ENCODE measurements at places on chromosomes 3 and 15.

GRCh38 chr15:74709011-74709410 is 13.2 kb upstream of the EDC3 start:
- DNase-seq: no peak

- peak; percentile 65 for DNase-seq
Observed at GRCh38 chr3:32157600-32158264, 51.3 kb downstream of the GPD1L start.

GRCh38 chr3:24242012-24242698 is 252.5 kb downstream of the THRB start:
- DNase-seq: no peak

GRCh38 chr3:10335190-10335738 is 14.4 kb upstream of the SEC13 start:
- no peak for DNase-seq

DNA sequence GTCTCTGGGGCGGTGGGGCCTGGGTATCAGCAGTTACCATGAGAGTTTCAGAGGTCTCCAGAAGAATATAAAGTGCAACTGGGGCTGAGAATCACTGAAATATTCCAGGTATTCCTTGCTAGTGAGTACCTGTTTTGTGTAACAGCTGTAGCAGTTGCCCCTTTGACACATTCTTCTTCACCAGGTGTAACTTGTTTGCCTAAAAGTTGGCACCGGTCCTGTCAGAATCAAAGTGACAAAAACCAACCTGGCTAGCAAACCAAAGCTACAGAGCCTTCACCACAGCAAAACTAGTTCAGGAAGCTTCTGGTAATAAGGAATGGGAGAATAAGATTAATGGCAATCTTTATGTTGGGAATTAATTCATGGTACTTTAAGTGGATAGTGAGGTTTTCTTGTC is 296.0 kb downstream of the NAALADL2 start:
- DNase-seq: no peak

DNA sequence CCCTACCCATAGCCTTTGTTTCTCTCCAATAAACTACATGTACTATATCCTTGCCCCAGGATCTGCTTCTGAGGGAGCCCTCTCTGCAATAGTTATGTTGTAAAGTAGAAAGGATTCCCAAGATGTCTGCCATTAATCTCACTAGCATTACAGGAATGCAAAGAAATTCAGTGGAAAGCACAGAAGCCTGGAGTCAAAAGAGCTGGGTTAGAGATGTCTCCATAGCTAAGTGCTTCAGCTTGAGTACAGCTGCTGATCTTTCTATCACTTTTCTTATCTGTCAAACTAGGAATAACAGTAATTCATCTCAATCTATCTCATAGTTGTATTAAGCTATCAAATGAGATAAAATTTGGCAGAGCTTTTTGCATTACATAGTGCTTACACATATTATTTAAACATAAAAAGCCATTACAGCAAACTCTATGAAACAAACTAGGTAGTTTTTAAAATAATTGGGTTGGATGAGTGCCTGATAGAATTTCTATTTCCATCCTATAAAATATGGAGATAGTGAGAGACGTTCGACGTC is 799.5 kb upstream of the SEMA6D start:
- no peak for DNase-seq

DNA sequence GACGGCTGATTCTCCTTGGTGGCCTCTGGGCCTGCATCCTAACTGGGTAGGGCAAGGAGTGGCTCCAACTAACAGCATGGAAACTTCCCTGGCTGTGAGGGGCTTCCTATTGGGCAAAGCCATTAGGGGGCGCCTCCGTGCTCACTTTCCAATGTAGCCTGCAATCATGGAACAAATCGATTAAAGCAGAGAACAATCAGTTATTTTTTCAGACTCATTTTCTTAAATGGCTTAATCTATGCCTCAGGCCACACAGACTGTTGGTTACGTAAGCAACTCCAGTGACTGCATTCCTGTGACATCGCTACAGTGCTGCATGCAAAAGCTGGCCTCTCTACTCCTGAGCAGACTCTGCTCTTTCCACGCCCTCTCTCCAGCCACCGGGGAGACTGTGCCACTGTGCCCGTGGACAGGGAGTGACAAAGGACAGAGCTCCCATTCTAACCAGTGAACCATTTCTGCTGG is 278.9 kb downstream of the KLF13 start:
- peak; percentile 38 for DNase-seq

DNA sequence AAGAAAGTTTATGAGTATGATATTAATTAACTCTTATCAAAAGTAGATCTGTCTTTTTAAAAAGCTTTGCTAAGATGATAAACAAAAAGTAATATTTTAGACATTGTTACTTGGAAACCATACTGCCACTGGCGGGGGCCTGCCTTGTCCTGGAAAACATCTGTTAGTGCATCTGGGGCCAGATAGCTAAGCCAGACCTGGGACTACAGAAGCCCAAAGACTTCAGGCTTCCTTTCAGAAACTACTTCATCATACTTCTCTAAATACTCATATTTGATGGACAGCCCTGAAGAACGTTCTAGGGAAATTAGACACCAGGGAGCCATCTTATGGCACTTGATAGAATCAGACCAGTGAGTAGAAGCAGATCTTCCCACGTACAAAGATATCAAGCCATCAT is 795.4 kb upstream of the SEMA6D start:
- DNase-seq: no peak

GRCh38 chr15:27783678-27784077 is 315.4 kb downstream of the OCA2 start:
- DNase-seq: no peak

- DNase-seq: no peak
Observed at GRCh38 chr3:24435584-24435983, 59.1 kb downstream of the THRB start.

- DNase-seq: no peak
Observed at GRCh38 chr3:102020735-102021134, 171.4 kb downstream of the NFKBIZ start.

DNA sequence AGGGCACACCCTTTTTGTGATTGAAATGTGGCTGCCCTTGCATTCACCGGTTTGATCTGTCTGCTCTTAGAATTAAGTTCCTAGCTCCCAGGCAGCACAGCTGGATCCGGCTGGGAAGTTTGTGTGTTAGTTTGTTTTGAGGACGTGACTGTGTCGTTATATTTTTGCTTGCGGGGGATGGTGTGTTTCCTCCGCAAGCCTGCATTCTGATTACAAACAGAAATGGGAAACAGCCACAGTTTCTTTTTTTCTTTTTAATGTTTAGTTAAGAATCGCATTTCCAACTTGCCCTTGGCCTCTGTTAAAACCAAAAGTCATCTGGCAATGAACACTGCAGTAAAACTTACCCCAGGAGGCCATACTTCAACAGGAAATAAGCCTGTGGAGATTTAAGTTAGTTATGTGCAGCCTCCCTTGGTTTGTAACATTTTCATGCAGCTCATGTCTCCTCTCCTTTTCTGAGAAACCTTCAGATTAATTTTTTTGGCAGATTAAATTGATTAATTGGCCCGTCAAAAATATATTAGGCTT is 888 bp downstream of the TMOD3 start:
- DNase-seq: no peak

DNA sequence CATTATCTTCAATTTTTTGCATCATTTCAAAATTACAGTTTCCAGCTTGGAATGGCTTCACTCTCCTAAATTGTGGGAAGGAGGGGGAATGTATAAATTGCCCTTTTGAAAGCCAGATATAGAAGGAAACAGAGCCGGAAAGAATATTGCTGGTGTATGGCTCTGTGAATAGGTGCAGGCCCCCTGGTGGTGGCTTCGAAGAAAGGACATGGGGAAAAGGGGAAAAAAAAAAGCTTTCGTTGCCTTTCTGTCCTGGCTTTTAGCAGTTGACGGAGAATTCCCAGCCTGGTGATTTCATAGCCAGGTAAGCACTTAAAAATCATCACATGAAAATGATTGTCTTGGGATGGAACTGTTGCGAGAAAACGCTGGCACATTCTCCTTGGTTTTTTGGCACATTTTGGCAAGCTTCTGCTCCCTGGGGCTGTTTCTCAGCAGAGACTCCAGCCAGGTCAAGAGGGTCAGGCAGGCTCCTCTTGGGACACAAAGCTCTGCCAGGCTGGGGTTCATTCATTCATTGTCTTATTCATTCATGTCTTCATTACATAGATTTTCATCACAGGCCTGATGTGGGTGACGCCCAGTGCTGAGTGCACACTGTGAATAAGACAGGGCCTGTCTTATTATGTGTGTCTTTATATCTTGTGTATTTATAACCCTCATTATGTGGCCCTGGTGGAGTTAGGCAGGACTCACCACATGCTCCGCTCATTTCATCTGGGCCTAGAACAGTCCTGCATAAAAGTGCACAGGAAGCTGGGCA is 300.0 kb upstream of the TPM1 start:
- peak; percentile 78 for DNase-seq

GRCh38 chr15:100923902-100924301 is 4.7 kb downstream of the LRRK1 start:
- DNase-seq: no peak

- no peak for DNase-seq
Observed at GRCh38 chr3:194928227-194928626, 242.5 kb downstream of the FAM43A start.

DNA sequence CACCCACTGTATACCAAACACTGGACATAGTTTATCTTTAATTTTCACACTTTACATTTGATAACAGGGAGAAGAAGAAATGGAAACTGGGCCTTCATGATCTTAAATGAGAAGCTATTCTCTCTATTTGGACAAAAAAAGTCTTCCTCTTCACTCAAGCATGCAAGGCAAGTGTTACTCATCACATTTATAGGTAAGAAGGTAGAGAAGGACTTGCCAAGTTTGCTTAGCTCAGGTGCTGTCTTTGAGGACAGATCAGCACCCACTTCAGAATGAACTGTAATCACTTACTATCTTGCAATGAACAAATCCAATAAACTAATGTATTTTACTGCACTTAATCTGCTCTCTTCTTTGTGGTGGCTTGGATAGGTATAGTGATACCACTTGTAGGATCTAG is 1.1 kb upstream of the MYH15 start:
- DNase-seq: no peak

- no peak for DNase-seq
Observed at GRCh38 chr3:194095464-194095863, 40.5 kb upstream of the HES1 start.

DNA sequence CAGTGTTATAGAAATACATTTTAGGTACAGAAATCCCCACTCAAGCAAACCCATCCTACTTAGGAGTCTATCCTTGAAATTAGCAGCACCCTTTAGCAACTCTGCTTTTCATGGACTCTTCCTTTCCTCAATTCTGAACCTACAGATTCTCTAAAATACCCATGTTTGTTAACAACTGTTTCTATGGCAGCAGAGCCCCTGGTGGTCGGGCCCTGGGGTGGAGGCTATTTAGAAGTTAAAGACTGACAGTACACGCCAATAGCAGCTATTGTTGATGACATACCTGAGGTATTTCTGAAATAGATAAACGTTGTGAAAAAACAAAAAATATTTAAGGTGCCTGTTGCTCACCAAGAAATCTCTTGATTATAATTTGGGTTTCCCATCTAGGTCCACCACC is 23.4 kb upstream of the NRG4 start:
- no peak for DNase-seq

- DNase-seq: no peak
Observed at GRCh38 chr15:63605036-63605435, 7.8 kb downstream of the FBXL22 start.

- peak; percentile 5 for DNase-seq
Observed at GRCh38 chr15:96342406-96343112, 12.1 kb downstream of the NR2F2 start.

- peak; percentile 58 for DNase-seq
Observed at GRCh38 chr15:83978588-83978987, 257.0 kb upstream of the GOLGA6L4 start.

- no peak for DNase-seq
Observed at GRCh38 chr15:39937696-39938095, 3.8 kb downstream of the EIF2AK4 start.

GRCh38 chr15:29021857-29022256 is 136.1 kb downstream of the APBA2 start:
- peak; percentile 59 for DNase-seq

- DNase-seq: no peak
Observed at GRCh38 chr3:184764191-184764590, 47.8 kb upstream of the VPS8 start.

- DNase-seq: no peak
Observed at GRCh38 chr3:121918779-121919483, 24.7 kb downstream of the SLC15A2 start.

DNA sequence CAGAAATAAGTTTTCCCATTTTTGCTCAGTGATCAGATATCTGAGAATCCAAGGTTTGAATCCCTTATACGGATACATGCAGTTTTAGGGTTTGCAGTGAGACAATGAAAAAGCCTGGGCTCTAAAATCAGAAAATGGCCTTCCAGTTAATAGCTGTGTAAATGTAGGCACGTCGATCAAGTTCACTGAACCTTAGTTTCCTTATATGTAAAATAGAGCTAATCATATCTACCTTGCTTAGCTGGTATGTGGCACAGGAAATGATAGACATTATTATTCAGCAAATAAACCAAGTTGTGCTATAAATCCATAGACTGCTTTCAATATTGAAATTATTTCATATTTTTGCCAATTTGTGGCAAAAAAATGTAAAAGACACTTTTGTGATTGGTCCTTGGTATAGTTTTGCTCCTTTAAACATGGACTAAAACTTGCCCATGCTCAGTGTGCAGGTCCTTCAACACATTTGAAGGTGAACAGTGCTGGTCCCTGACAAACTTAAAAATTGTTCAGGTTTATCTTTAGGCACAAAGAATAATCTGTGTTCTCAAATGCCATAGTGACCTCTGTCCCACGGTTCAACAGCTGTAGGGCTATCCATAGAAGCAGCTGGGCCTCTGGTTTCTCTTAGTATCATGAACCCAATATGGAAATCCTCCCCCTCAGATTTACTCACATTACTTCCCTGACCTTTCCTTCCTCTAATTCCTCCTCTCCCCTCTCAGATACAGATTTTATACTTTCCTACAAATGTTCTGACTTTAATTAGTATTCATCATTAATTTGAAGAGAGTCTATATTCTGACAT is 51.0 kb downstream of the CCDC54 start:
- DNase-seq: peak; percentile 25

GRCh38 chr3:160447544-160447943 is 2.0 kb downstream of the TRIM59 start:
- DNase-seq: no peak

DNA sequence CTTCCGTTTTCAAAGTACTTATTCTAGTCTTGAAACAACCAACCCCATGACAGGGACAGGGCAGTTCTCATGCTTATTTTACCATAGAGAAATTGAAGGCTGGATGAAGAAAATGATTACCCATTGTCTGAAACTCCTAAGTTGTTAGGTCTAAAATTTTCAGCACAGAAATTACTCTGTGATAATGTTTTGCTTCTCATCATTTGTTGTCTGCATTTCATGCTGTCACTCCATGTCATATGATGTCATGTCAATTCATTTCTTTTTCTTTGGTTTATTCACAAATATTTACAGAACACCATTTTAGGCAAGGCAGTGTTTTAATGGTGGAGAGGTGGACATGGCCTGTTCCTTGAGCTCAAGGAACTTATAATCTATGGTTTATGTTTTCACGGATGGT is 98.2 kb upstream of the RASGRP1 start:
- DNase-seq: no peak

- no peak for DNase-seq
Observed at GRCh38 chr3:18153571-18154173, 271.5 kb downstream of the SATB1 start.

- DNase-seq: peak; percentile 95
Observed at GRCh38 chr15:91528801-91529200, 324.7 kb upstream of the SLCO3A1 start.

GRCh38 chr3:114363554-114364202 is 69.8 kb downstream of the TIGIT start:
- DNase-seq: peak; percentile 41

Measured in G401 (cell line).